Fibroblast of skin of left quadriceps (primary cell): ENCODE measurements at places on chromosomes 6 and 20.

DNA sequence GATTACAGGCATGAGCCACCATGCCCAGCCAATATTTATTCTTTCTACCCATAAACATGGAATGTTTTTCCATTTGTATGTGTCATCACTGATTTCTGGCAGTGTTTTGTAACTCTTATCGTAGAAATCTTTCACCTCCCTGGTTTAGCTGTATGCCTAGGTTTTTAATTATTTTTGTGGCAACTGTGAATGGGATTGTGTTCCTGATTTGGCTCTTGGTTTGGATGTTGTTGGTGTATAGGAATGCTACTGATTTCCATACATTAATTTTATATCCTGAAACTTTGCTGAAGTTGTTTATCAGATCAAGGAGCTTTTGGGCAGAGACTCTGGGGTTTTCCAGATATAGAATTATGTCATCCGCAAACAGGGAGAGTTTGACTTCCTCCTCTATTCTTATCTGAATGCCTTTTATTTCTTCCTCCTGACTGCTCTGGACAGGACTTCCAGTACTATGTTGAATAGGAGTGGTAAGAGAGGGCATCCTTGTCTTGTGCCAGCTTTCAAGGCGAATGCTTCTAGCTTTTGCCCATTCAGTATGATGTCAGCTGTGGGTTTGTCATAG, 198.6 kb downstream of the ZDHHC14 start:
- no peak for DNase-seq

GRCh38 chr6:21748343-21749056, 154.9 kb downstream of the SOX4 start:
- DNase-seq, result no peak

GRCh38 chr20:57647933-57648785, 27.9 kb upstream of the ZBP1 start:
- DNase-seq, result no peak

DNA sequence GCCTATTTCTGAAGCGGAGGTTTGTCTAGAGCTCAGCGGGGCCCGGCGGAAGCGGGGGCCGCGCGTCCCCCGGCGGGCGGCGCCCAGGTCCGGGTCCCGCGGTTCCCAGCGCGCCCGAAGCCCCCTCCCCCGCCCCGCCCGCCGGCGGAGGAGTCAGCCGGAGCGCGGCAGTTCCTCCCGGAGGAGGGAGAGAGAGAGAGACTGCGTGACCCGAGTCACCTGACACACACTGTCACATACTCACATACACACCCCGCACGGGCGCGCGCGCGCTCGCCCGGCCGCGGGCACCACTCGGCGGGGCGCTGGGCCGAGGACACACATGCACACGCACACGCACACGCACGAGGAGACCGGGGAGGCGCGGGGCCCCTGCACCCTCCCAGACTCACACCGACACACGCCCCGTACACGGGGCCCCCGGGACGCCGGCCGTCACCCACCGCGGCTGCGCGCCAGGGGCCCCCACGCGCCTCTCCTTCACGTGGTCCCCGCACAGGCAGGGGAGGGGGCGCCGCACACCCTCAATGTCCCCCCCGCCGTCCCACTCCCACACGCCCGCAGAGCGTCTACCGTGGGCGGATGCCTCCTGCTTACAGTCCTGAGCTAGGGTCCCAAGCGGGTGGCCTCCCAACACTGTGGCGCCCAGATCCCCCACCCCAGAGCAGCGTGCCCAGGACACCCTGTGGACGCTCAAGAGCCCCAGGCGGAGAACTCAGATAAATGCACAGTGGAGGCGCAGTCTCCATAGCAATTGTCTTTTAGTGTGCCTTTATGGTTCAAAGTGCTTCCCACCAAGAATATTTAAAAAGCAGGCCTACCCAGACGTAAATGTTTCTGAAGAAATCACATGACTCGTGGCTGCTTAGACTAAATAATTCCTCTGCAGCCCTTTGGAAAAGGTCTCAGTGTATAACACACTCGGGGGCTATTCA, at the start of gene RRAGD:
TSS of gene RRAGD (minus strand) at position 203 of the 935 bp plus-strand sequence. CDS start 280 bp downstream, outside the sequence.
- no peak for DNase-seq

- peak; percentile 33 for DNase-seq
Observed at GRCh38 chr6:134774201-134774638, 175.7 kb downstream of the ALDH8A1 start.

GRCh38 chr6:107827541-107827940, 3.4 kb upstream of the SCML4 start:
- DNase-seq, result no peak

- no peak for DNase-seq
Observed at GRCh38 chr6:31878726-31879125, at the start of gene SLC44A4. TSS of gene SLC44A4 (minus strand) at chr6:31878997. CDS start at chr6:31878980, 17 bp downstream.
